ENCODE measurements at places on chromosomes 5 and 9.

GRCh38 chr9:100990605-100991381, 37.7 kb upstream of the PLPPR1 start:
- no peak for DNase-seq

- DNase-seq = no peak
These were observed 58.3 kb upstream of the CPEB4 start for GRCh38 chr5:173829826-173830225.

DNA sequence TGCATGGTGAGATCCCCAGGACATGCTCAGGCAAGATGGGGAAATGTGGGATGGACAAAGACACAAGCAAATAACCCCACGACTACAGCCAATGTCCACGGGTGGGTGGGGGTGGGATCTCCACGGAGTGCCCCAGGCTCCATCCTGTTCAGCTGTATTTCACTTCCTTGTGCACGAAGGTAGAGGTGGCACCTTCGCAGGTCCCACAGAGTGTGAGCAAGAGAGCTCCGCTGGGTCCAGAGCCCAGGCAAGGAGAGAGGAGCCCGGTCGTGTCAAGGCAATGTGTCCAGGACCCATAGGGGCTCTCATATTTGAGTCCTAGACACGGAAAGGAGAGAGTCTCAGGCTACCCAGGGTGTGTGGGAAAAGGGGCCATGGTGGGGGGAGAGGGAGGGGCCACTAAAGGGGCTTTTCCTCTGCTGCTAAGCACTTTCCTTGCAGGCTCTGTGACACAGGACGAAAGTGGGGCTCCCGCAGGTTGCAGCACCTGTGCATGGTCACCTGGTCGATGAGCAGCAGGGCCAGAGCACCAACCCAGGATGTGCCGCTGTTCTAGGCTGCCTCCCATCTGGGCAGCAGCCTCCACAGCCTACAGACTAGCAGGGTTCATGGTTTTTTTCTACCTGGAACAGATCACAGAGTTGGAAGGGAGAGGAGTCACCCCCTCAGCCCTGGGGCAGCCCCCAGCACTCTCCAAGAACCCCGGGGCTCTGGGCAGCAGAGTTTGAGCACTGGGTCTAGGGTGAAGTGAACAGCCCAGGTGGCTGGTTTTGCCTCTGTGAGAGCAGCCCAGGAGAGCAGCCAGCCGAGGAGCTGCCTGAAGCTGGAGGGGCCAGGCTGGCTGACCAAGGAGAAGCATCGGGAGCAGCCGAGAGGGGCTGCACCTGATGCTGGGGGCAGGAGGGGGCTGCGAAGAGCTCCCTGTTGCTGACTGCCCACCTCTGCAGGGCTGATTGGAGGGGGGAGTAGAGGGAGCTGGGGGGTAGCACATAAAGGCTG, 100.7 kb upstream of the MVB12B start:
- no peak for DNase-seq

DNA sequence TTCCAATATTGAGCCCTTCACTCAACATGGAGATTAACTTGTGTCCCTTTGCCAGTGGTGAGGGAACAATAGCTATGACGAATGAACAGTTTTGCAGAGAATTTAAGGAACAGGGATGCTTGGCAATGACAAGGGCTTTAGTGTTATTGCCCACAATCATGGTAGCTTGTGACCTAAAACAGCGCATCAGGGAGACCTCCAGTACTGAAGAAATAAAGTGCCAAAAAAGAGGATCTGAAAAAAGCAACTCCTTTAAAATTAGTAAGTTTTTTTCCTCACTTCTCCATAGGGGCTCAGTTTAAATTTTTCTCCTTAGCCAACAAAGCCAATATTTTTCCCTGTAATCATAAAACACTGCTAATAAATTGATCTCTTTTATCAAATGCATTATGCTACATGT, 41.8 kb upstream of the PAM start:
- no peak for DNase-seq

GRCh38 chr5:6684075-6684474, 29.2 kb upstream of the TENT4A start:
- no peak for DNase-seq

Data from T follicular helper cell (primary cell).